ENCODE measurements at places on chromosomes 4 and X.

- no peak for DNase-seq
Observed at GRCh38 chr4:112926819-112927218, 122.6 kb upstream of the ANK2 start.

DNA sequence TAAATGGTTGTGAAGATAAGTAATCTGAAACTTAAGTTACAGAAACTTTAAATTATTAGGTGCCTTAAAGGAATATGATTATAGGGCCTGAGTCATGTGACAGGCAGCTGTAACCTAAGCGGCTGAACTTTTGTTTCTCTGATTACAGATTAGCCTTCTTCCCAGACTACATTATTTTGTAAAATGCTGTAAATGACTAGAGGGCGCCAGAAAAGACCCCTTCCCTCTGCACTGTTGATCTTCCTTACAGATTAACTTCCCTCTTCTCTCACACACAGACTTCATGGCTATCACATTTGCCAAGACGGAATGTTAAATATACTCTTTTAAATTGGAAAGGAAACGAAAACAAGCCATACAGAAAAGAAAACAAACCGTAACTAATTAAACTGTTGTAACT, 96.6 kb downstream of the EVC2 start:
- peak; percentile 29 for DNase-seq

DNA sequence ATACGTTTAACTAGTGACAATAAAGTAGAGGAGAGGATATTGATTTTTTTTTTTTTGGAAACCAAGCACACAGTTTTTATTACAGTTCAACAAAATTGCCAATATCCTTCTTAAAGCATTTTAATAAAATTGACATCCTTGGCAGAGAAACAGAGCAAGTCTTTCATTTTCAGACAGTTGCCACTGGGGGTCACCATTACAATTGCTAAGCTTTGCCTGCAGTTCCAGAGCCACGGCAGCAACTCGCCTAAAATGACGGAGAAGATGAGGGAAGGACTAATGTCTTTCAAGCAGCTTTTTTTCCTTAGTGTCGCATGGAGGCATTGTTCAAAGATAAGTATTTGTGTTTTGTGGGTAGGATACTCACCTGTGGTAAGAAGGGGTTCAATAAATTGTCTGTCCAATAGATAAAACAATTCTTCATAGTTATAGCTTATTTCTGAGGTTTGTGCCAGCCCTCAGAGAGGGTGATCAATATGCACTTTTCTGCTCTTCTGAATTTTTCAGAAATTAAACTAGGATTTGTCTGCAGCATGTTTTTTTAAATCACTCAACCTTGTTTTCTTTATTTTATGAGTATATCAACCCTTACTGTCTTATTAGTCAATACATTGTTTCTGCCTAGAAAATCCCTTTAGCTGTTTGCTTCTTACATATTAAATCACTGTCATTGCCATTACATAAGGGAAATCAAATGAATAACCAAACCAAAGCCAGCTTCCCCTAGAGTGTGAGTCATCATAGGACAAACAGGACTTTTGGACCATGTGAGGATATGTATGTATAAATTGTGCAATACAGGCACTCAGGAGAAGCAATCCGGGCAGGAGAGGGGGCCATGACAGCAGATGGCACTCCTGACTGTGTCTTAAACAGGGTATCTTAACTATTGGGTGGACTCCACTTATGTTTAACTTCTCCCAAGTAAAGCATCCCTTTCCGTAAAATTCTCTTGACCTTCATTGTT, 508.1 kb upstream of the ARX start:
- DNase-seq: peak; percentile 72

GRCh38 chr4:2259541-2260343, 2.2 kb downstream of the MXD4 start:
- DNase-seq: no peak

- DNase-seq: peak; percentile 7
Observed at GRCh38 chr4:48620831-48621230, 130.8 kb downstream of the ZAR1 start.

DNA sequence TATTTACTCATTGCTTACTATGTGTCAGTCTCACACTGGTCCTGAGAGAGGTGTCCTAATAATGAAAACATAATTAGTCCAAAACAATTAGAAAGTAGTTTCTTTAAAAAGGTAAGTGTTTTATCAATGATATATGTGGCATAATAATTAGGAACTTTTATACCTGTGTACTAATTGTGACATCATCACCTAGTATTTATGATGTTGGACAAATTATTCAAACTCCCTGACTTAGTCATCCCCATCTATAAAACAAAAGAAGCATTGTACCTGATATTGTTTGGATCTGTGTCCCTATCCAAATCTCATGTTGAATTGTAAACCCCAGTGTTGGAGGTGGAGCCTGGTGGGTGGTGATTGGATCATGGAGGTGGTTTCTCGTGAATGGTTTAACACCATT, 15.8 kb upstream of the ARHGEF38 start:
- no peak for DNase-seq

DNA sequence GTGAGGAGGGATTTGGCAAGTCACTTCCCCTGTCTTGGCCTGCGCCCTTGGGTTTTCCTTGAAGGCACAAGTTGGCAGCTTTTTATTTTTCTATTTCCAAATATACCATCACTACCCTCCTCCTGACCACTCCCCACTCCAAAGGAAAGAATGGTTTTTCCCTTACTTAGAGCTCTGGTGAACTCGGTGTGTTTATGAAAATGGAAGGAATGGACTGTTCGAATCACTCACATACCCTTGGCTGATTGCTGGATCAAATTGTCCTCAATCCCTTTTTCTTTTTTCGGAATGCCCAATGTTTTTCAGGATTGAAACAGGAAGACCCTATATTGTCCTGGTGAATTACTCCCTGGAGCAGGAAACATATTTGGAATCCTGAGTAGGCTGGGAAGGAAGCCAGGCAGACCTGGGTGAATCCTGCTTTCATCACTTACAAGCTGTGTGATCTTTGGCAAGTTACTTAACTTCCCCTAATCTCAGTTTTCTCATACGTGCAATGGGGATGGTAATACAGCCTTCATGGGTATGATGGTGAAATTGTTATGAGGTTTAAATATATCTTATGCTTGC, 70.7 kb downstream of the RTL5 start:
- no peak for DNase-seq

GRCh38 chr4:124918559-124919122, 206.1 kb upstream of the ANKRD50 start:
- no peak for DNase-seq

DNA sequence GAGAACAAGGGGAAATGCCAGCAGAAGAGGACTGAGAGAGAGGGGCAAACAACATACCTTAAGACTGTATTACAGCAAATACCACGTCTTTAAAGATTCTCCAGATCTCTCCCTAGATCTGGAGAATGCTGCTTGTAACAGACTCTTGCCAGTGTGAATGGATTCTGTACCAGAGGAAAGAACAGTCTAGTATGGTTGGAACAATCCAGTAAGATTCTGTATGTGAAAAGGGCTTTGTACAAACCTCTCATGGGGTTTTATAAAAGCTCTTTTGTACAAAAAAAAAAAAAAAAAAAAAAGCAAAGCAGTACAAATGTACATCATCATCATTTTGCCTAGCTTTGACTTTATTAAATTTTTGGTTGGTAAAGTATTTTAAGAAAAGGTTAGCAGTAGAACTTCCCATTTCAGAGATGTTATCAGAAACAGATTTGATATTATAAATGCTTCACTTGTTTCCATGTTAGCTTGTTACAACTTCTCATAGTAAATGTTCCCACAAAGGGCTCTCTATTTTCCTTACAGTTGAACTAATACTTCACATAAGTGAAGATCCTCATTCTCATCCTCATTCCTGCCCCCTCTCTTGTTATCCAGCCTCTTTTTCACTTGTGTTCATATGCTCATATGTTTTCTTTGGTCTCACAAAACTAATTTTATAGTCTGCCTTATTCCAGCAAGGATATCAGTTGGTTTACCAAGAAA, 144.2 kb downstream of the EDA start:
- no peak for DNase-seq

GRCh38 chr4:147479786-147480185, 1.1 kb upstream of the EDNRA start:
- DNase-seq: no peak

DNA sequence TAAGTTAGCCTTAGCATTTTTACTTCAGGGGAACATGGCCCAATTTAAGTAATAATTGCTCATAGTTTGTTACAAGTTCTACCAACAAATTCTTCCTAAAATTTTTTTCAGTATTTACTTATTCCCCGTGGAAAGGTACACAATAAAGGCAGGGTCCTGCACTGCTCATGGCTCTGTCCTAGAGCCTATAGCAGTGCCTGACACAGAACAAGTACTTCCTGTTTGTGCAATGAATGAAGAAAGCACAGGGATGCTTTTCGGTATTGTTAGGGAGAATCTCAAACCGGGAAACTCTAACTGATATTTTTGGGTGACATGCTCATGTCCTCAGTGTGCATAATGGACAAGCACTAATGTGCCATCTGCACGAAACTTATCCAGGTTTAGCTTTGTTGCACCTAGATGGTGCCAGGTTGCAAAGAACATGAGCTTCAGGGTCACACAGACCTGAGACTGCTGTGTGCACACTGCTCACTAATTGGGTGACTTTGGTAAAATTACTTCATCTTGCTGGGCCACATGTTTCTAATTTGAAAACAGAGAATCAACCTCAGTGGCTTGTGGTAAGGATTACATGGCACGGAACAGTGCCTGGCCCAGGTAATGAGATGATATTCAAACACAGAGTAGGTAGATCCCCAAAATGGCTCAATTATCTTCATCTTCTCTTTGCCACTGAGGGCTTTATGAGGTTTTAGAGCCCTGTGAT, 175.8 kb upstream of the NPY2R start:
- no peak for DNase-seq

DNA sequence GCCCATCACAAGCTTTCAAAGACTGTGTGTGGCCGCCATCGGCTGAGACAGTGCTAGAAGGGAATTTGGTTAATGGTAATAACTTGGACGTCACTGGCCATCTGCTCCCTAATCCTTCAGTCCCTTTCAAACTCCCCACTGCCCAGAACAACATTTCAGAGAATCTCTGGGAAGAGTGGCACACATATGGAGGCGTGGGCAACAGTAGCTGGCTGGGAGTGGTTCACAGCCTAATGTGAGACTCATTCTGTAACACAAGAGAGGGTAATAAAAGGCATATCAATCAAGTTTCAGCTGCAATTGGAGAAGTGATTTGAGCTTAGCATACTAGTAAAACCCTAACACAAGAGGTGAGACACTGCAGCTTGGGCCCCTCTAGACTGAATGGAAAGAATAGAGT, 15.4 kb downstream of the SMIM10 start:
- no peak for DNase-seq

GRCh38 chrX:125150231-125150630, 169.4 kb upstream of the TEX13C start:
- peak; percentile 20 for DNase-seq

DNA sequence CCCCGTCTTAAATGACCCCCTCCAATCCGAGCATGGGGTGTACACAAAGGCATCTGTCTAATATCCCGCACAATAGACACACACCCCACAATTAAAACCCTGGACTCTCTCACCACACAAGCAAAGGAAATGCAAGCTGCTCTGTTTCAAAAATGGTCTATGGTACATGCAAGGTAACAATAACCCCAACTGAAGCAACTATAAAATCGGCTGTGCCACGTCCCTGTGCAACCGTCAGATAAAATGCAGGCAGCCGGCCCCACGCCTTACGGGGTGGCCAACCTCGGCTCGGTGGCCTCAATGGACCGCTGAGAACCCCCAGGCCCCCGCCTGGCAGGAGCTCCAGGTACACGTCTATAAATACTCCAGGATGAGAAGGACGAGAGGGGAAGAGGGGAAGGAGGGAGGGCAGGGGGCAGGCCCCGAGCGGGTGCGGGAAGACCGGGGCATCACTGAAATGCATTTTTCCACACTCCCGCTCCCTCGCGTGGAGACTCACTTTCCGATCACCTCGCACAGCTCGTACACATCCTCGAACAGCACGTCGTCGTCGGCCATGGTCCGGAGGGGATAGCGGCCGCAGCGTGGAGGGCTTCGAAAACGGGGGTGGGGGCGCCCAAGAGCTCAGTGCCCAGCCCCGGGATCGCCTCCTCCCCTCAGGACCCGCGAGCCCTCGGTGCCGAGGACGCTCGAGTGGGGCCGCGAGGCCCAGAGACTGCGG, 763 bp downstream of the CASK start:
- DNase-seq: no peak

GRCh38 chr4:165828928-165829327, 44.1 kb upstream of the TLL1 start:
- peak; percentile 13 for DNase-seq

GRCh38 chrX:20742106-20742505, 475.4 kb upstream of the RPS6KA3 start:
- peak; percentile 6 for DNase-seq

DNA sequence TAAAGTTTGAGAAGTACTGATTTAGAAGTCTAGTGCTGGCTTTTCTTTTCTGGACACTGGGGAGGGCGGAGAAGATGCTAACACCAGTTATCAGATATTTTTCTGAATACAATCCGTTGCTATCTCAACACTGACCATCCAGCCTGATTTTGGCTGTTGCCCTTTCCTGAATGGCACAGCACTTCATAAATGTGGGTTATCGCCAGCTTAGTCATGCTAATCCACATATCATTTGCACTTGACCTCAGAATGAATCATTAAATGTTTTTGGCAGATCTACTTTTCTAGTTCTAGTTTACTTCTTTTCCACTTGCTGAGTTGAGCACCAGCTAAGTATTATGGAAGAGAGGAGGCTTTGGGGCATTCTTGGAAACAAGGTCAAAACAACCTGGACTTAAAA, 60.8 kb upstream of the ESX1 start:
- DNase-seq: peak; percentile 63

- DNase-seq: peak; percentile 36
Observed at GRCh38 chr4:41360921-41361793, 104.4 kb downstream of the UCHL1 start.

DNA sequence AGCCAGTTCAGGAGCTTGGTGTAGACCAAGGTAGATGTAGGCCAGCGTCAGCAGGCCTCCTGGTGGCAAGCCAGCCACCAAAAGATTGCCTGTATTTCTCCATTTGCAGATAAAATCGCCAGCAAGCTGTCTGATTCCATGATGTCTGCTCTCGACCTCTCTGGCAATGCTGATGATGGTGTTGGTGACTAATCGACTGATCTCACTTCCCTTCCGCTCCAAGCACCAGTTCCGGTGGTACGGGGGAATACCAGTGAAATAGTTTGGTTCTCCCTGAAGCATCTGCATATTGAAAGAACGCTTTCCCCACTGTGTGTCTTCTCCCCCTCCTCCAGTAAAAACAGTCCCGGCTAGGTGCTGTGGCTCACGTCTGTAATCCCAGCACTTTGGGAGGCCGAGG, 30.4 kb downstream of the GNL3L start:
- DNase-seq: no peak

DNA sequence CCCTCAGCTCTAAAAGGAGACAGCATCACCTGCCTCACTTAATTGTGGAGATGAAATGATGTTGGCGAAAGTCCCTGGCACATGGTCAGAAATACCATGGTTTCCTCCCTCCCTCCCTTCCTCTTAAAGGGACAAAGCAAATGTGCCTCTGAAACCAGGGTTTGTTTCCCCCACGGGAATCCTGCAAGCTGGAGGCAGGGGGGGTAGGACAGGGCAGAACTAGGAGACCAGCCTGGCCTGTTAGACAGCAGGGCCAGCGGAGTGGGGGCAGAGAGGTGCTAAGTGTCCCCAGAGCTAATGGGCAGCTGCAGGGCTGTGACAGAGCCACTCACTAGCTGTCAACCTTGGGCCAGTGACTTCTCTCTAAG, 5.7 kb downstream of the RTL5 start:
- DNase-seq: peak; percentile 31
